Mesangial cell (primary cell): ENCODE measurements at places on chromosomes 16 and 17. TPM values are rescaled to one million over a fixed set of nuclear protein-coding genes. Genes with fewer than 3 reads are reported as not detected.

METTL9 gene
- 115 and 182 TPM in 2 replicates for total RNA-seq

CD300A gene
- not detected in 2 replicates for total RNA-seq

CFAP97D1 gene
- total RNA-seq = not detected in 2 replicates

PIK3R6 gene
- under 0.01 TPM in 1 of 2 replicates, not detected in the other for total RNA-seq

PLD6 gene
- 2.6 and 2.8 TPM in 2 replicates for total RNA-seq

CORO1A gene
- total RNA-seq = 3.0 and 10.1 TPM in 2 replicates

DHRS7C gene
- not detected in 2 replicates for total RNA-seq

ZG16 gene
- not detected in 2 replicates for total RNA-seq

EPOP gene
- 0.38 and 2.4 TPM in 2 replicates for total RNA-seq

KRTAP4-4 gene
- total RNA-seq = not detected in 2 replicates

LGALS9C gene
- total RNA-seq = not detected in 2 replicates

SP6 gene
- 0.38 and 0.65 TPM in 2 replicates for total RNA-seq

MEFV gene
- total RNA-seq = not detected in 2 replicates

G6PC1 gene
- total RNA-seq = not detected in 2 replicates

VMO1 gene
- 1.1 TPM in 1 of 2 replicates, not detected in the other for total RNA-seq

DOC2A gene
- total RNA-seq = 0.49 and 0.76 TPM in 2 replicates

C1QTNF1 gene
- 8.0 and 16.9 TPM in 2 replicates for total RNA-seq

GLTPD2 gene
- 0.49 TPM in 1 of 2 replicates, not detected in the other for total RNA-seq

ATP6V0C gene
- total RNA-seq = 61.9 and 90.8 TPM in 2 replicates

TBC1D3G gene
- total RNA-seq = not detected in 2 replicates

SLC38A8 gene
- total RNA-seq = not detected in 2 replicates

CLDN7 gene
- 12.4 and 33.1 TPM in 2 replicates for total RNA-seq

CLEC3A gene
- total RNA-seq = not detected in 2 replicates

PITPNM3 gene
- 2.3 and 3.8 TPM in 2 replicates for total RNA-seq

PIK3R5 gene
- not detected in 2 replicates for total RNA-seq

CA4 gene
- total RNA-seq = 0.25 TPM in 1 of 2 replicates, not detected in the other

CCL17 gene
- total RNA-seq = not detected in 2 replicates

PRM3 gene
- not detected in 2 replicates for total RNA-seq

GDPD1 gene
- total RNA-seq = 0.49 and 2.2 TPM in 2 replicates

CALCOCO2 gene
- 14.5 and 15.6 TPM in 2 replicates for total RNA-seq

CRK gene
- 51.5 and 58.7 TPM in 2 replicates for total RNA-seq

CCL22 gene
- not detected in 2 replicates for total RNA-seq

MYL4 gene
- total RNA-seq = not detected in 2 replicates

KLHL10 gene
- not detected in 2 replicates for total RNA-seq

PIPOX gene
- total RNA-seq = 1.0 TPM in 1 of 2 replicates, not detected in the other

EVPL gene
- 11.7 and 21.4 TPM in 2 replicates for total RNA-seq

TEX14 gene
- total RNA-seq = under 0.01 TPM in 1 of 2 replicates, not detected in the other

GPR142 gene
- not detected in 2 replicates for total RNA-seq

PRR15L gene
- 1.3 TPM in 1 of 2 replicates, not detected in the other for total RNA-seq
